ENCODE measurements at places on chromosomes 6 and 20. TPM values are rescaled to one million over a fixed set of nuclear protein-coding genes. Genes with fewer than 3 reads are reported as not detected.

The UBE3D gene
- 10.8 TPM for total RNA-seq

The UST gene
- total RNA-seq = 6.3 TPM

The FAM184A gene
- total RNA-seq = 4.1 TPM

The BPIFB2 gene
- not detected for total RNA-seq

The WFDC9 gene
- not detected for total RNA-seq

The ELOVL2 gene
- 1.6 TPM for total RNA-seq

The CCNC gene
- total RNA-seq = 55.5 TPM
